ENCODE measurements at places on chromosomes 12 and 14. TPM values are rescaled to one million over a fixed set of nuclear protein-coding genes. Genes with fewer than 3 reads are reported as not detected.

The SLC35E3 gene
- 7.2 TPM for total RNA-seq

The CFAP251 gene
- 3.6 TPM for total RNA-seq

The CLEC14A gene
- total RNA-seq: not detected

The CS gene
- 205 TPM for total RNA-seq

The SYCP3 gene
- 0.67 TPM for total RNA-seq

All from melanocyte of skin (primary cell).